ENCODE measurements at places on chromosomes 6 and 20.

DNA sequence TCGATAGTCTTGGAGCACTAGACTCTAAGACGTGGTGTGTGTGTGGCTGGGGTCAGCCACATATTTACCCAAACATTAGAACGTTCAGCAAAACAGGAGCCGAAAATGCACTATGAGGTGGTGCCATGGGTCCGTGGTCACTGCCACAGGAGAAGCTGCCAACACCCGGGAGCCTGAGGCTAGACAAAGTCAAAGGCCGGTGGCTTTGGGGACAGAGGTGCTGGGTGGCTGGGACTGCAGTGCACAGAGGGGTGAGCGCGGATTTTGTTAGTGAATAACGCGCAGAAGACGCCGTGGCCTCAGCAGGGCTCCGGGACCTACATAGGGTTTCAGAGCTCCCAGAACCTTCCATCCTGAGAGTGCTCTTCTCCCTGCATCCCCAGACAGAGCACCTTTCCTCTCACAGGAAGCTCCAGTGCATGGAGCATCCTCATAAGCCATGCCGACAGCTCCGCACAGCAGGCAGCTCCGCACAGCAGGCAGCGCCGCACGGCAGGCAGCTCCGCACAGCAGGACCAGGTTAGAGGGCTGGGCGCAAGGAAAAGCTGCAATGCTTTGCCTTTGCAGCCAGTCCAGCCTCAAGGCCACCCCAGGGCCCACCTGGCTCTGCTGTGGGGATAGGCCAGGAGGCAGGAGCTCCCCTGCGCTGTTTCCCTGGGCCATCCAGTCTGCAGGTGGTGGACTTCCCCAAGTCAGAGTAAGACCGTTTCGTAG lies 304.1 kb downstream of the TAF4 start:
- DNase-seq = no peak

- no peak for DNase-seq
These were observed 114.6 kb downstream of the MCHR2 start for GRCh38 chr6:99879431-99879830.

- no peak for DNase-seq
These were observed 117.0 kb upstream of the PMEPA1 start for GRCh38 chr20:57826666-57827287.

GRCh38 chr6:73566954-73567591 lies 46.2 kb upstream of the EEF1A1 start:
- DNase-seq = no peak

Measured in activated CD4-positive, alpha-beta T cell treated with anti-CD3 and anti-CD28 coated beads for 1 hour (primary cell).